ENCODE measurements at places on chromosomes 11 and 22. TPM values are rescaled to one million over a fixed set of nuclear protein-coding genes. Genes with fewer than 3 reads are reported as not detected.

GGTLC2 gene
- not detected for total RNA-seq

DNA sequence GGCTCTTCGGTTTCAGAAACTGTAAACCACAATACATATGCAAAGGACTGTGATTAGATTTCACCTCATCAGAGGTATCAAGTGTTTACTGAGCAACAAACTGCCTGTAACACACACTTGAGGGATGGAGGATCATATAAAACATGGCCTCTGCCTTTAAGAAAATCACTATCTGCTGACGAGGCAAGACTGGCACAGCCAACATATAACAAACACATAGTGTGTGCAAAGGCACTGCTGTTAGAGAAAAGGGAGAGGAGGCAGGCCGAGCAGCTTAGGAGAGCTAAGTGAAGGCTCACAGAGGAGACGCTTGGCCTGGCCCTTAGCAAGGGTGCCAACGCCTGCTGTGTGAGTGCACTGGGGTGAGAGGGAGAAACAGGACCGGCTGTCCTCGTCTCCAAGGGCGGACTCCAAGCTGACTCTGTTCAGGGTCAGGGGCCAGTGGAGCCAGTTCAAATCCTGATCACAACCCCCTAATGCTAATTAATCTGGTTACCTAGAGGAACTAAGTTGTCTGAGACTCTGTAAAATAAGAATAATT is 48.2 kb downstream of the LRFN4 start:
- no peaks in the 10 kb centered on the region for H3K36me3 ChIP-seq
- H3K27ac ChIP-seq = no peak overlapping the region
- no peaks in the 10 kb centered on the region for H3K27me3 ChIP-seq
- no peak overlapping the region for H3K4me3 ChIP-seq

GRCh38 chr11:103749158-103749557 is 287.3 kb upstream of the DDI1 start:
- no peaks in the 10 kb centered on the region for H3K27me3 ChIP-seq
- H3K36me3 ChIP-seq = no peaks in the 10 kb centered on the region
- no peak for DNase-seq
- H3K4me1 ChIP-seq = no peaks in the 10 kb centered on the region
- no peak overlapping the region for H3K27ac ChIP-seq

DNA sequence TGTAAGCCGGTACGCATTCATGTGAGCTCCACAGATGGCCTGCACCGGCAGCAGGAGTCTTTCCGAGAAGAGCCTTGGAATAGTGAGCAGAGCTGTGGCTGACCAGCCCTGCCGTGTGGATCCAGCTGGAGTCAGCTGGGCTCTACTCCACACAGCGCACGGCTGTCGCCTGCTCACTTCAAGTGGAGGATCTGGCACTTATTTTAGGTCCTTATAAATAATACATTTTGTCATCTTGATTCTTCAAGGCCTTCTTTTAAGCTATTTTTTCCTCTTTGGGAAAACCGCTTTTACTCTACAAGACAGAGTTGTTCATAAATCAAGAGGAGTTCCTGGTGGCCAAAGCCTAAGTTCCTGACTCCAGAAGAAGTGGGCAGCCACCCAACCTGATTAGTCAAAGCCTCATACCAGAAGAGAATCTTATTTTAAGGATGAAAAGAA is 93.8 kb downstream of the KCNC1 start:
- no peaks in the 10 kb centered on the region for H3K27me3 ChIP-seq
- H3K36me3 ChIP-seq = no peaks in the 10 kb centered on the region
- DNase-seq = no peak
- H3K27ac ChIP-seq = no peak overlapping the region

GRCh38 chr22:43622886-43623285 is 189.2 kb downstream of the EFCAB6 start:
- DNase-seq = no peak

ZFTA gene
- total RNA-seq = 13.0 TPM

DNA sequence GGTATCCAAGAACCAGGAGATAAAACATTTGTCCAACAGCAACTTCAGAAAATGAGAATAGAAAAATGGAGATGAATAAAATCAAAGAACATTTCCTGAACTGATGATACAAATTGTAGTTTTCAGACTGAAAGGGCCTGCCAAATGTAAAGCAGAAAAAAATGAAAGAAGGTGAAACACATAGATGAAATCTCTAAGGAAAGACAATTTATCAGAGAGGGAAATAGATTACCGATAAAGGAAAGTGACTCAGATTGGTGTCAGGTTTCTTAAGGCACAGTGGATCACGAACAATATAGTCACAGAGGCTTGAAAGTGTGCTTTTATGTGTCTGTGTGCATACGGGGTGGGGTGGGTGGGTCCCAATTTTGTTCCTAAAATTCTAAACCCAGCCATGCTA is 4.1 kb upstream of the STT3A start:
- no peak for DNase-seq
- H3K27me3 ChIP-seq = no peaks in the 10 kb centered on the region
- H3K4me3 ChIP-seq = peak overlapping the region; percentile 47
- H3K36me3 ChIP-seq = peaks cover 34% of the 10 kb centered on the region
- H3K27ac ChIP-seq = peak overlapping the region; percentile 87
- H3K4me1 ChIP-seq = peaks cover 9% of the 10 kb centered on the region

CNGA4 gene
- total RNA-seq = 0.32 TPM

- peaks cover 11% of the 10 kb centered on the region for H3K4me1 ChIP-seq
- H3K4me3 ChIP-seq = no peak overlapping the region
- H3K36me3 ChIP-seq = peaks cover 52% of the 10 kb centered on the region
- H3K27ac ChIP-seq = no peak overlapping the region
- no peak for DNase-seq
Measured at GRCh38 chr11:125594958-125595357, 2.3 kb downstream of the STT3A start.

GRCh38 chr11:95335989-95336388 is 105.0 kb upstream of the SESN3 start:
- no peak for DNase-seq
- H3K27ac ChIP-seq = no peak overlapping the region
- H3K4me3 ChIP-seq = no peak overlapping the region
